Stomach (tissue), 19 donors: ENCODE measurements at places on chromosomes 2 and 18.

- DNase-seq = peak; percentile 90
Observed at GRCh38 chr2:102540882-102541281, 67.9 kb downstream of the SLC9A4 start.

- DNase-seq = no peak
Observed at GRCh38 chr2:24183366-24184069, 8.7 kb downstream of the FAM228A start.

DNA sequence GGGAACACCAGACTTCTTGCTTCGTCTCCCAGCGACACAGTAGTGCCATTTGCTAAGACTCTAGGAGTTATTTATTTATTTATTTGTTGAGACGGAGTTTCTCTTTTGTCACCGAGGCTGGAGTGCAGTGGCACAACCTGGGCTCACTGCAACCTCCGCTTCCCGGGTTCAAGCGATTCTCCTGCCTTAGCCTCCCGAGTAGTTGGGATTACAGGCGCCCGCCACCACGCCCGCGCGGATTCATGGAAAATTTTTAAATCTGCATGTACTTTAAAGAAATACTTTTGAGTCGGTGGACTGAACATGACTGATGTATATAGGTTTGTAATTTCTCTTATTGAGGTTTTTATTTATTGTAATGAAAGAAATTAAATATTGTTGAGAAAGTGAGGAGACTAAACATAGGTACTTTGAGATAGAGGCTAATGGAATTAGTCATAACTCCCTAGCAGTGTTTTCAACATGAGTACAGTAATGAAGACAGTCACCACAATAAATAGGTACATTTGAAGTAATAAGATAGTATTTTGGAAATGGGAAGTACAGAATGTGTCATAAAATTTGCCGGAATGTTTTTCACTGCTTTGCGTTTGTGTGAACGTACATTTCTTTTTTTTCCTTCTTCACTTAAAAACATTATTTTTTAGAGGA, 983 bp downstream of the MTX2 start:
- no peak for DNase-seq

- DNase-seq = no peak
Observed at GRCh38 chr18:6601241-6601640, 128.3 kb upstream of the ARHGAP28 start.

DNA sequence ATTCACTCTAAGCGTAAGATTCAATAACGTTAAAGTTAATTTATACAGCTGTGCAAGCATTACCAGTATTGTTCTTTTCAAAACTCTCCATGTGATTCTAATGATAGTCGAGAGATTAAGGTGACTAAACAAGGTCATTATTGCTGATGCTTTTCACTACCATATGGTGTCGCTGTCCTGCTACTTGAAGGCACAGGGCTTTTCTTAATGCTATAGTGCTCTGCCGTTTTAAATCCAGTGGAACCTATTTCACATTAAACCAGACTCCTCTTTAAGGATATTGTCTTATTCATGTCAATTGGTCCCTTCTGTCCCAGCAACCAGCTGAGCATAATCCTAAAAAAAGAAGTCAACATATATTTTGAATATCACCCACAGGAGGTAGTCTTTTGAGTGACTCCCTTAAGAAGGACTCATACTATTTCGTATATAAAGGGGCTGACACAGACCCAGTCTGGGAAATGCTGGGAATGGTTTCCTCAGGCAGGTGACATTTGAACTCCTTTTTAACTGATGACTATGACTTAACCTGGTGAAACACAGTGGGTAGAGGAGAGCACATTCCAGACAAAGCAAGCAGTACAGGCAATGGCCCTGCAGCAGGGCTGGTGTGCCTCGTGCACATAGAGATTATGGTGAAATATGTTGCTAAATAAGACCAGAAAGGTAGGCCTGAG, 53.9 kb upstream of the CYTIP start:
- peak; percentile 50 for DNase-seq

GRCh38 chr2:70670202-70670601, 97.8 kb downstream of the ADD2 start:
- no peak for DNase-seq

GRCh38 chr2:84781942-84782716, 98.8 kb downstream of the TRABD2A start:
- peak; percentile 81 for DNase-seq

DNA sequence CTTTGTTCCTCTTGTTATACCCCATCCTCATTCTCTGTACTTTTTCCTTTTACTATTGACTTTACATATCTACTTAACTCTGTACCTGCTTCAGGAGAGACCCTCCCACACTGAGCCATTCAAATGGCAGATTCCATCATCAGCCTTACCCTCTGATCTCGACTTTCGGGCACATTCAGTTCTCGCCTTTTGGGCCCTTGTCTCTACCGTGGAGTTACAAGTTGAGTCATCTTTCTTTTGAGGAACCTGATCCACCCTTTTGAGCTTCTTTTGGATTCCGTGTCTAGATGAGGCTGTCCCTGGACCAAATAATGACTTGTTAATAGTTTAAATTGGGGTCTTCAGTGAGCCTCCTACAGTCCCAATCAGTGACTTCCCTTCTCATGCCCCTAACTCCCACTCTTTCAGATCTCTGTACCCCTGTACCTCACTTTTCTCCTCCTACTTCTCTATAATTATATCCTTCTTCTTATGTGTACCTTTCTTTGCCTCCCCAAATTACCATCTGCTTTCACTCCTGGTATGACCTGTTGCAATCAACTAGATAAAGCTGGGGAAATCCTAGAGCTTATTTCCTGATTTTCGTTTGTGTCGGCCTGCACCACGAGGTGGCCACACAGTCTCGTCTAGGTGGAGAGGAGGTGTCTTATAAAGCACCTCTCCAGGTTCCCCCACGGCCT, 17.2 kb downstream of the SP110 start:
- DNase-seq = peak; percentile 33

GRCh38 chr18:76504749-76505148, 9.7 kb upstream of the ZNF516 start:
- no peak for DNase-seq

DNA sequence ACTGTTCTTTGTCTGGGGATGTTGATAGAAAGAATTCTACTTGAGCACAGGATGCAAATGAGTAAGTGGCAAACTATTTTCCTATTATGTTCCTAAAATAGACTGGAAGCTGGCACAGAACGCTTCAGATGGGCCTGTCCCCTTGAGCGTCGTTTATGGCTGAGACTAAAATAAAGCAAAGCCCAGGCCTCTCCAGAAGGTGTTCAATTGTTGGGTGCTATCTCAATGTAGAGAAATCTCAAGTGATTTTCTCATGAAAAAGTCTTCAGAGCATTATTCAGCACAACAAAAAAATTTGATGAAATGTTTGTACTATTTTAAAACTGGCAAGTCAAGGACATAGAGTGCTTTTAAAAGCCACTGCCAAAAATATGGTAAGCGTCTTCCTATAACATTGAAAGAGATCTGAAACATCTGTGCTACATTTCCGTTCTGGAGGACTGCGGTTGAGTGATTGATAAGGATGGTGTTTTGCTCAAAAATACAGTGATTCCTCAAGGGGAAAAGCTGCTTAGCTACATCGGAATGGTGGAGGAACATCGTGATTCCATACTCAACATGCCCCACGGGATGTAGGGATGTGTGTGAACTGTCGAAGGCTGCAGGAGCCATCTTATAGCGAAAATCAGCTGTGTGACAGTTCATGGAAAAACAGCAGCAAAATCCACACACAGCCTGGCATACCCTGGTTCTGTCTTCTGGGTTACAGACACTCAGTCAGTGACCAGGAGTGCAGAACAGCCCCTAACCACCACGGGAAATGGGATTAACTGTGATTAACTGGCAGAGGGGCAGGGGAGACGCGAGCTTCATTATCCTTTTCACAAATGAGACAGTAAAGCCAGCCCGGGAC, 10.4 kb upstream of the LRRFIP1 start:
- peak; percentile 76 for DNase-seq

DNA sequence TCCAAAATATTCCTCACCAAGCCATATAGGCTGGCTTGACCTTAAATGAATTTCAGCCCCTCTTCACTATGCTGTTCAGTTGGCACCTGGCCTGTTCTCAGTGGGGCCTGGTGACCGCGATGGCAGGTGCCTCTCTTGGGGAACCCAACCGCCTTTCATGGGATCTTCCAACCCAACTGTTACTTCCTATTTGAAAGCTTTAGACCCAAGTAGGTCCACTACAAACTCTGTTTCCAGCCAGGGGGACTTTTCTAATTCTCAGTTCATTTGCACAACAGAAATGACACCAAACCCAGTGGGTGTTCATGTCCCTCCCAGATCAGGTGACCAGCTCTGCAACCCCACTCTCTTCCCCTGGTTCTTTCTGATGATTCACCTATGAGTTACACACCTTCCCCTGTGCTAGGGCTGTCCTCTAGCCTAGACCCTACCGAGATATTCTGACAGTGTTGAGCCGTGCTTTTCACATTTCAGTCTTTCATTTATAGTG, 35.6 kb upstream of the NDUFV2 start:
- no peak for DNase-seq

DNA sequence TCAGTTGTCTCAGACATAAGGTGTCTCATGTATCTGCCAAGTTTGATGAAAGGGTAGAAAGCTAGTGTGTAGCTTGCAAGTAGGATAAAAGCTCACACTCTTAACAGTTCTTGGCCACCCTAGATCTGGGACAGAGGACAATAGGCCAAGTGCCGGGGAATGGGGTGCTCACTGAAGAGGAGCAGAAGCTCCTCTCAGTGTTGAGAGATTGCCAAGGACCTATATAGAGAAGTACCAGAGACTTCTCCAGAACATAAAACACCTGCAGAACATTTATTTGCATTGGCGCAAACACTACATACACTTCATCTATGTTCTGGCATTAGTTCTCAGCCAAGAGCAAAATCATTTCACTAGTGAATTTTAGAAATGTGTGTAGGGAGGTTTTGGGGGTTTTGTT, 2.9 kb upstream of the GTF3C3 start:
- DNase-seq = peak; percentile 20

DNA sequence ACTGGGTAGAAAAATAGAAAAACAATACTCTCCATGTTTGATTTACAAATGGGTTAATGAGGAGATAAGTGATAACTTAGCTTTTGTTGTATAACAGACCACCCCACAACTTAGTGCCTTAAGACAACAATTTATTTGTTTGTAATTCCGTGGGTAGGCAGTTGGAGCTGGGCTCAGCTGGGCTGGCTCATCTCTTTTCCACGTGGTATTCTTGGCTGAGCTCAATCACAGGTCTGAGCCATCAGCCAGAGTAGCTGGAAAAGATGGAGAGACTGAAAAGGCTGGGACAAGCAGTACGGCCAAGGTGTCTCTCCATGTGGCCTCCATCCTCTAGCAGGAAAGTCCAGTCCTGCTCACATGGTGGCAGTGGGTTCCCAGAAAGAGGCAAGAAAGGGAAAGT, 32.2 kb upstream of the ELOA2 start:
- DNase-seq = no peak

DNA sequence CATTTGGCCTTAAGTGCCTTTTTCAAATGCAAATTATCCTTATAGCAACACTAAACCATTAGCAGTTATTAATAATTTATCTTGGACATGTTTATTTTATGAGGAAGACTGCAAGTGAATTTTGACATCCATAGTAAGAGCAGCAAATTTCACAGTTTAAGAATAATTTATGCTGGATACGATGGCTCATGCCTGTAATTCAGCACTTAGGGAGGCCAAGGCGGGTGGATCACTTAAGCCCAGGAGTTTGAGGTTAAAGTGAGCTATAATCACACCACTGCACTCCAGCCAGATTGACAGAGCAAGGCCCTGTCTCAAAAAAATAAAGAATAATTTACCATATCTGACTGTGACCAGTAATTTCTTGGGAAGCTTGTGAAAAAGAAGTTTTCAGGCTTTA, 286.2 kb downstream of the TMX3 start:
- no peak for DNase-seq

DNA sequence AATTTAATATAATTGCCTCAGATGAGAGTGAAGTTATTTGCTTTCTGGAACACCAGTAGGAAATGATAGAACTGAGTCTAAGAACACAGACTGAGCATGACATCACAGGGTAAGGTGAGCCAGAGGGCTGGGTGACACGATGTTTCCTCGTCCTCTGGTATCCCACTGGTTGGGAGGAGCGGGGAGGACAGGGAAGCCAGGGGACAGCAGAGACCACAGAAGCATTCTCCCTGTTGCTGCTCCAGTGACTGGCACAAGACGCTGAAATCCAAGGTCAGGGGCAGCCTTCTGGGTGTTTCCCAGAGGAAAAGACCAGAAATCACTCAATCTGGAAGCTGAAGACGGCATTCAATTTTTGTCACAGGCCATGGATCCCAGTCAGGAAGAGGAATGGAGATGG, 363.4 kb upstream of the SOX11 start:
- DNase-seq = no peak

DNA sequence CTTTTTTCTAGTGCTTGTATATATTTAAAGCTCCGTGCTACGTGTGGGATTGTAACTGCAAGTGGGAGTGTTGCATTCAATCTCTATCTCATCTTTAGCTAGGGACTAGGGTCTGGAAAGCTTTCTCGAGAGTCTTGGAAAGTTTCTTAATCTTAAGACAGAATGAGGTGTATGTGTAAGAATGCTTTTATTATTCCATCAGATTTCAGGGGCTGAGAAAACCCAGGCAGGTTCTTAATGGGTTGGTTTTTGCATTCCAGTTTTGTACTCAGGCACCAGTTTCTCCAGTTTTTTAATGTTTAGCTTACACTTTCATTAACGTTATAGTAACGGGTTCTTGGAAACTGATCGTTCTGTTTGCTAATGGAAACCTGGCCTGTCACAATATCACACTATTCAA, 20.3 kb downstream of the MRPL19 start:
- DNase-seq = no peak

- no peak for DNase-seq
Observed at GRCh38 chr2:174202188-174202587, 46.1 kb downstream of the OLA1 start.

DNA sequence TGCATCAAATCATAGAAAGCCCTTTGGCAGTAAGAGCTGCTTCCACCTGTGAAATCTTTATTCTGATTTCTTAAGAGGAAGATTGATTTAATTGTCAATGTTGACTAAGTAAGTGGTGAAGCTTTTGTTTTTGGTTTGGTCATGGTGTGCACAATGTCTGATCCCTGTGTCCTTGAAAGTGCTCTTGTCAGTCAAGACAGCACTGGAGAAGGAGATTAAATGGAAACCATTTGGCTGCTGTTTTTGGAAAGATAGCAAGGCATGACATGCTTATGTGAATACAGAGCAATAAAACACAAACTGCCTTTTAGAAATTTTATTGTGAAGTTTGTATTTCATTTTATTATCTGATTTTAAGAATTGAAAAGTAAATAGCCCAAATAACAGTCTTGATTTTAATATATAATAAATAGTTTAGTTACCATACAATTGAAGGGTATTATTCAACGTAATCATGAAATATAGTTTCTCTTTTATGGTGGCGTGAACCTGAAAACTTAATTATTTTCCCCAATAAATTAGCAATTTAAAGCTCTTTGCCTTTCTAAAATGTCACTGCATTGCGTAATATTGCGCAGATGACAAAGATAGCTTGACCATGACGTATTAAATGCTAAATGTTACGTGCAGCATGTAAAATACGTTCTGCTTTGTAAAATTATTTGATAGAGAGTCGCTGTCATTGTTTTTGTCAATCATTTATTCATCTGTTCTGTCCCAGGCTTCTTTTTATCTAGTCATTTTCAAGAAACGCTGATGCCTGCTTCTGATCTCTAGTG, 69.0 kb downstream of the GULP1 start:
- no peak for DNase-seq
